ENCODE measurements at places on chromosomes 7 and 10. TPM values are rescaled to one million over a fixed set of nuclear protein-coding genes. Genes with fewer than 3 reads are reported as not detected.

DNA sequence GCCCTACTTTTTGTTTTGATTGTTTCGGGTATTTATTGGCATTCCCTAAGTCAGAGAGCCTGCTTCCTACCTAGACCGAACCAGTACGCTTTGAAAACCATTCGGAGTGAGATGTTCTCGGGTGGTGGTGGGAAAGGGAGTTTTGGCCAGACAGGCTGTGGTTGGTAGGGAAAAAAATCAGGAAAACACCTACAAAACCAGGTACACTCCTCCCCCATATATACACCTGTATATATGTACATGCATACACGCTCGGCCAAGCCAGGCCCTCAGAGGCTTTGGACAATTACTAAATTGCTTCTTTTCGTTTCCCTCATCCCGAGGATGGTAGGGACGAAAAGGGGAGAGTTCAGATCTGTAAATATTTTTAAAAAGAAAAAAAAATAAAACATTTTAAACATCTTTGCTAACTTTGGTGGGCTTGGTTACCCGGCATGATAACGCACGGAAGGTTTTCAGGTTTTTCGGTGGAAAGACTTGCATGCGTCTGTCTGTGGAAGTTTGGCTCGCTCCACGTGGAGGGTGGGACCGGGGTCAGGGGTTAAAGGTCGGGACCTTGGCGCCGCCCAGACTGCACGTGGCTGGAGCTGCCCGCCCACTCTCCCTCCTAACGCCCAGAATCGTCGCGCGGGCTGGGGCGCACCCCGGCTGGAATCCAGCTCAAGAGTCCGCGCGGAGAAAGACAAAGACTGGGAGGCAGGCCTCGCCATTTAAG lies 2.5 kb downstream of the HMX2 start:
- DNase-seq: no peak

DNA sequence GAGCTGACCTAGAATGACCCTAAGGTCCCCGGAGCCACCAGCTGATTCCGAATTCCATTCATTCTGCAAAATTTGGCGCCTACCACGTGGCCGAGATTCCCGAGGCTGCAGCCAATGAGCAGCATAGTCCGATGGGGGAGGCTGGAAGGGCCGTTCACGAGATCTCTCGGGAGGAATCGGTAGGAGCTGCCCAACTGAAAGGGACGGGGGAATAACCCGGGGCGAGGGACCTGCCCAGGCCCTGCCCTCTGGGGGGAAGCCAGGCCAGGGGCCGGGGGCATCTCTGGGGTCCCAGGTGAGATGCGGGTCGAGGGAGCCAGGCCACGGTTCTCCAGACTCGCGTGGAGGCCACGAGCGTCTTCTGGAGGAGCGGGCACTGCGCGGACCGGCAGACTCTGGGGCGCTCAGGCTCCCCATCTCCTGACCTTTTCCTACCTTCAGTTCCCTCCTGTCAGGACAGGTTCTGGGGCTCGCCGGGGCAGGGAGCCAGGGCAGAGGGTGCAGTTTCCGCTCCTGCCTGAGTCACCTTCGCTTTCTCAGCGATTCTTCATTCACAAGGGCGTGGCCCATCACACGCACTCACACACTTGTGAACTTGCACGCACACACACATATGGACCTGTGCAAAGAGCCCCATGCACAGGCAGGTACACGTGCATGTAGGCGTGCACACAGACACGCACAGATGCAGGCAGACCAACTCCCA lies 173.4 kb downstream of the RNF216 start:
- DNase-seq: no peak

GRCh38 chr7:107147464-107148393 lies 21.1 kb upstream of the HBP1 start:
- DNase-seq: no peak

- DNase-seq: no peak
Measured at GRCh38 chr10:128380946-128381345, 254.7 kb upstream of the MKI67 start.

Gene SORBS1
- total RNA-seq: 497 TPM

Gene IFIT5
- total RNA-seq: 32.8 TPM

DNA sequence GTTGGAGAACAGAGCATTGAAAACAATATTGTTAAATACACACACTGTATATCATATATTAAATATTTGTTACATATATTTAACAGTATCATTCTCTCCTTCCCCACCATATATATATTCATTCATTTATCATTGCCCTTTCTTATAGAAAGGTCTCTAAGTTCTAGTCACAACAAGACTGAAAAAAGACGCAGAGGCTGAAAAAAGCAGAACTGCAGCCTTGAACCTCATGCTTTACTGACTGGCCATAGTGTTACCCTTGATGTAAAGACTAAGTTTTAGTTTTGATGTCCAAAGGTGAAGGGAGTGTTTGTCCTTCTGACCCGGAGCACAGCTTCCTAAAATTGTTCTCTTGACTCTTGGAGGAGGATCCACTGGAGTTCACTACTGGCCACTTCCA lies 247.9 kb downstream of the PTEN start:
- no peak for DNase-seq

Gene SPRN
- total RNA-seq: not detected

Gene PSD
- not detected for total RNA-seq

DNA sequence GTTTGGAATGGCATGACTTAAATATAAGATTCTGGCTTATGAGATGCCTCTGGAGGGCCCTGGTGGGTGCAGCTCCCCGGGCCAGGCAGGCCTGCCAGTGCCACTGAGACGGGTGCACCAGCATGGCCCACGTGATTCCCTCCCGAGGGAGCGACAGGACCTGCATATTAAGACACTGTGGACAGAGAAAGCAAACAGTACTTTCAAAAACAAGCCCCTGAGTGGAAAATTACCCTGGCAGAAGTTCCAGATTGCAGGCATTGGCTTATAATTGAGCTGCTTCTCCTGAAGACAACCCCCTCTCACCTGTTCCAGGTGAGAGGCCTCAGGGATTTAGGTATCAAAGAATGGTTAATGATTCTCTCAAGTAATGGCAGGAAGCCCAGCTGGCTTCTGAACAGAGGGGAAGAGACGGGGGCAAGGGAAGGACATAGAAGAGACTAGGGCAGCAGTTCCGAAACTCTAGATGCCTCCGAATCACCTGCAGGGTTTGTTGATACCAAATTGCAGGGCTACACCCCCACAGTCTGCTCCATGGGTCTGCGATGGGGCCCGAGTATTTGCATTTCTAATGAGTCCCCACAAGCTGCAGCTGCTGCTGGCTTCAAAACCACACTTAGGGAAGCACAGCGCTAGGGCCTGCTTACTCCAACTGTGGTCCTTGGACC lies 66.0 kb upstream of the DOCK1 start:
- no peak for DNase-seq
